ENCODE measurements at places on chromosomes 1 and 21. TPM values are rescaled to one million over a fixed set of nuclear protein-coding genes. Genes with fewer than 3 reads are reported as not detected.

DNA sequence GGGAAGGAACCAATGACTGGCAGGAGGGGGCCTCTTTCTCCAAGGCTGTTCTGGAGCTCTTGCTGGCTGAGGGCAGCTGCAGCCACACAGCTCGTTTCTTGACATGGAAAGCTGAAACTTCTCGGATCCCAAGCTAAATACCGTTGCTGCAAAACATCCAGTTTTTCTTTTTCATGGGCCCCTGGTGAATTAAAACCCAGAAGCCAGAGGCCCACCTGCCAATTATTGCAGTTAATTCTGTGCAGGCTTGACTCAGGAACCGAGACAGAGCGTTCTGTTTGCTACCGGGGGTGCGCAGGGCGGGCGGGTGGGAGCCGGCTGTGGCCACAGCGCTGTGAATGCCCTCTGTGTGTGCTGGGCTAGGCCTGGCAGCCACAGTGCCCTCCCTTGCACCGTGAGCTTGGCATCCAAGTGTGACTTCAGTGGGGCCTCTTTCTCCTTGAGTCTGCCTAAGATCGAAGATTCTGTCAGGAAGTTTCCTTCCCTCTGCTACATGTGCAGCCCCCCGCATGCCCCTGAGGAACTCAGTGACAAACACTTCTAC, 19.9 kb upstream of the KCNE2 start:
- H3K4me1 ChIP-seq: peaks cover 4% of the 10 kb centered on the region
- H3K27me3 ChIP-seq: no peaks in the 10 kb centered on the region
- DNase-seq: no peak
- no peak overlapping the region for H3K4me3 ChIP-seq
- no peak overlapping the region for H3K27ac ChIP-seq
- no peaks in the 10 kb centered on the region for H3K36me3 ChIP-seq

- H3K27me3 ChIP-seq: no peaks in the 10 kb centered on the region
- no peak for DNase-seq
- peaks cover 28% of the 10 kb centered on the region for H3K36me3 ChIP-seq
- H3K4me1 ChIP-seq: peaks cover 6% of the 10 kb centered on the region
- H3K4me3 ChIP-seq: no peak overlapping the region
These were observed 59.9 kb downstream of the WARS2 start for GRCh38 chr1:119080586-119080985.

The RIMS3 gene
- 1.2 TPM for total RNA-seq

DNA sequence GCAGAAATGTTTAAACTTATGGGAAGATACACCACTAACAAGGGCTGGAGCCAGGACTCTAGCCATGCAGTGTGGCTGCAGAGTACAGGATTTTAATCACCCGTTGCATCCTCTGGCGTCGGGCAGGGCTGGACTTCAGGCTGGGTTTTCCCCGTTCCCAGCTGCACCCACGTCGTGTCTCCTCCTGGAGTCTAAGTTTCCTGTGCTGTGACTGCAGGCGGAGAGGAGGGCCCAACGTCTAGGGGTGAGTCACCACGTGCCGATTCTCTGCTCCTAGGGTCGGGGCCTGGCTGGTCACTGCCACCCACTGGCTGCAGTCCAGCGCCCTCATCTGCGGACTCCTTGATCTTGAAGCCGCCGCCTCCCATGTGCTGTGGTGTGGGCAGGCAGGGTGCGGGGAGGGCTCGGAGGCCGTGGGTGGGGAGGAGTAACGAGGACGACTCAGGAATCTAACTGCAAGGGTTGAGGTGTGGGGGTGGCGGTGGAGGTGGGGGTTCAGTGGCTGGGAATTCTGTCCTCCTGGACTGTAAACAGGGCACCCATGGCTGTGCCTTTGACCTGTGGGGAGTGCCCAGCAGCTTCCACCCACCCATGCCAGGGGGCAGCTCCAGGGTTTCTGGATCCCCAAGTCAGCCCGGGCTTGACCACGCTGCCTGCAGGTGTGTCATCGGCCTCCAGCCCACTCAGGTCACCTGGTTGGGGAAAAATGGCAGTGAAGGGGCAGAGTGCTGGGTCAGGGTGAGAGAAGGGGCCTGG, 77.8 kb downstream of the ALPL start:
- no peaks in the 10 kb centered on the region for H3K36me3 ChIP-seq
- H3K27ac ChIP-seq: no peak overlapping the region
- no peak overlapping the region for H3K4me3 ChIP-seq

The LCE1F gene
- total RNA-seq: not detected

GRCh38 chr21:36747815-36748383, 49.0 kb downstream of the SIM2 start:
- H3K4me1 ChIP-seq: peaks cover 11% of the 10 kb centered on the region
- DNase-seq: no peak
- peaks cover 53% of the 10 kb centered on the region for H3K27me3 ChIP-seq
- no peak overlapping the region for H3K4me3 ChIP-seq
- H3K27ac ChIP-seq: no peak overlapping the region

DNA sequence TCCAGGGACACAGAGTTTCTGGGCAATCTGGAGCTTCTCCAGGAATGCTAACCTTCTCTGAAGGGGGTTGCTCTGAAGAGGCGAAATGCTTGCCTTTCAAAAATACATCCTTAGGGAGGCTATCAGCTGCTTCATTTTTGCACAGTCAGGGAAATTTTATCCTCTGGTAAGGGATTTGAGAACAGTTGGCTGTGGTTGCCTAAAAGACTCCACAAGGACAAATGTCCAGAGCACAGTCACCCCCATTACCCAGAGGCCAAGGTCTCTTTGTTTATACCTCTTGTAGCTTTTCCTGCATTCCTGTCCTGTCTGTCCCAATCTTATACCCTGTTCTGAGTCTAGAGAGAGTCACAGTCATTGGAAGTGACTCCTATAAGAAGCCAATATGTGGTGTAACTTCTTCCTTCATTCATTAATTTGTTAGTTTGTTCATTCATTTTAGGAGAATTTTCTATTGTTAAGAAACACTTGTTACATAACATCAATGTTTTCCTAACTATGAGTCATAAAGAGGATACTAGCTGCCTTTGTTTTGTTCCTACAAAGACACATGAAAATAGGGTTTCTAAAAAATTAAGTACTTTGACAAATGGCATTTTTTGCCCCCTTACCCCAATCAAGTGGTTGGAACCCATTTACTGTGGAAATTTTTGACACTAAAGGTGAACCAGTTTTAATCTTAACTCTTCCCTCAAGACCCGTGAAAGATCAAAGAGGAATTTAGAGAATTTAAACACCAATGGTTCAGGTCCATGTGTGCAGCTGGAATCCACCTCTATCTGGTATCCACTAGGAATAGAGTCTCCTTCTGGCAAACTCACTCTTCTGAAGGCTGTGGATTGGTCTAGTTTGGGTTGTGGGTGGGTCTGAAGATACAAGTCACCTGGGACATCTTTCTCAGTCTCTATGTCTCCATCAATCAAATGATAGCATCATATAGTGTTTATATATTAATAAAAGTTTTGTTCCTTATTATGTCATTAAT, 47.1 kb downstream of the GPR88 start:
- no peak overlapping the region for H3K27ac ChIP-seq
- H3K4me3 ChIP-seq: no peak overlapping the region
- DNase-seq: no peak
- peaks cover 6% of the 10 kb centered on the region for H3K4me1 ChIP-seq
- peaks cover 1% of the 10 kb centered on the region for H3K36me3 ChIP-seq

GRCh38 chr1:38134294-38134755, 87.7 kb upstream of the POU3F1 start:
- peaks cover 3% of the 10 kb centered on the region for H3K4me1 ChIP-seq
- no peak overlapping the region for H3K27ac ChIP-seq
- no peak for DNase-seq
- H3K36me3 ChIP-seq: no peaks in the 10 kb centered on the region

All from naive thymus-derived CD8-positive, alpha-beta T cell (primary cell).